Posterior vena cava (tissue), 2 donors: ENCODE measurements at places on chromosomes 3 and 15.

DNA sequence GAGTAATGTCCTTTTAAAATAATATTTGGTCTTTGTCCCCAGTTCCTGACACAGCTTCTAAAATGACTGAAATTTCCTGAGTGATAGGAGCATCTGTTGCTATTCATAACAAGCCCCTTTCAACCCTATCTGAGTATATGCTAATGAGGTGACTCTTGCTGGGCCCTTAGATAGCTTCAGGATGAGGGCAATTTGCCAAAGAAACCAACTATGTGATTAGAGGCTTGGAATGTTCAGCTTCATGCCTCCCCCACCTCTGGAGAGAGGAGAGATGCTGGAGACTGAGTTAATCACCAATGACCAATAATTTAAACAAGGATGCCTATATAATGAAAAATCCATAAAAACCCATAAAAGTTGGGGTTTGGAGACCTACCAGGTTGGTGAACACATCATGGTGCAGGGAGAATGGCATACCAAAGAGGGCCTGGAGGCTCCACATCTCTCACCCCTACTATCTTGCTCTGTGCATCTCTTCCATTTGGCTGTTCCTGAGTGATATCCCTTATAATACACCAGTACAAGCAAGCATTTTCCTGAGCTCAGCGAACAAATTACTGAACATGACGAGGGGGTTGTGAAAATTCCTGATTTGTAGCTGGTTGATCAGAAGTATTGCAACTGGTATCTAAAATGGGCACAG is 189.2 kb downstream of the ECT2 start:
- no peak for DNase-seq

DNA sequence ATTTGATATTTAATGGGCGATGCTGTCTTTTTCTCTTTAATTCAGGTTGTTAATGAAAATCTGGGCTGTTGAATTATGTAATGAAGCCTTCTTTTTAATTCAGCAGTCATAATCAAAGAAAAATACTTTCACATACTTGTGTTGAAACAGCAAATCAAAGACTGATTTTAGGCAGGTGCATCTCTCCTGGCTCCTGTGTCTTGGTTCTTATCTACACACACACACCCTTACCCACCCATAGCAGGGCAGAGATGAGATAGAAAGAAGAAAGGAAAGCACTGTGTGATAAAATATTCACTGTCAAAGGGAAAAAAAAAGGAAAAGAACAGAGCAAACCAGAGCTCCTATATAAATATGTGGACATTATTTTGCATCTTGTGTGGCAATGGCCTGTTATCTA is 130.6 kb upstream of the CGNL1 start:
- no peak for DNase-seq

DNA sequence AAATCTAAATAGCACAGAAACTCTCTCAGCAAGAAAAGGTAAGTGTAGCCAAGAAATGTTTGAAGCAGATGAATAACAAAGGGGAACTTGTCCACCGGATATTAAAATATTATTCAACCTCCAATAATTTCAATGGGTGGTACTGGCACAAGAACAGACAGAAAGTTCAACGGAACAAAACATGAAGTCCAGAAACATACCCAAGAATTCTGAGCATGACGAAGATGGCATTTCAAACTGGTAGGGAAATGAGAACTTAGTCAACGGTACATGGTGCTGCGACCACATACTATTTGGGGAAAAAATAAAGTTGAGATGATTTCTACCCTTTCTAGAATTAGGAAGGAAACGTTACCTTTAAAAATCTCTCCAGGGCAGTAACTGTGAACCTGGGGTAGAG is 5.5 kb downstream of the CHSY1 start:
- DNase-seq: no peak

- DNase-seq: no peak
These were observed 152.0 kb downstream of the ZBBX start for GRCh38 chr3:167228135-167228534.

DNA sequence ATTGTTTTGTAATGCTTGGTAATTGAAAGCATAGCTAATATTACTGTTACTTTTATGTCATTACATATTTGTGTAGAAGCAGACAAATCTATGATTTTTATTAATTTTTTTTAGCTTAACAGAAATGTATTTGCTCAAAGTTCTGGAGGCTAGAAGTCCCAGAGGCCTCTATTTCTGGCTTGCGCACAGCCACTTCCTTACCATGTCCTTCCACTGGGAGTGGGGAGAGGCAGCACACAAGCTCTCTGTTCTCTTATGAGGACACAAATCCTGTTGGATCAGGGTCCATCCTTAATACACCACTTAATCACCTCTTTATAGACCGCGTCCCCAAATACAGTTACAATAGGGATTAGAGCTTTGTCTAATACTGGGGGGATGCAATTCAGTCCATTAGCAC is 1061.4 kb downstream of the OTOL1 start:
- no peak for DNase-seq

- DNase-seq: peak; percentile 84
These were observed 26.2 kb downstream of the TRAK1 start for GRCh38 chr3:42117175-42118008.

GRCh38 chr3:1661839-1662238 is 436.8 kb upstream of the CNTN4 start:
- no peak for DNase-seq

- DNase-seq: no peak
These were observed 1556.2 kb upstream of the GBE1 start for GRCh38 chr3:83317605-83318004.

DNA sequence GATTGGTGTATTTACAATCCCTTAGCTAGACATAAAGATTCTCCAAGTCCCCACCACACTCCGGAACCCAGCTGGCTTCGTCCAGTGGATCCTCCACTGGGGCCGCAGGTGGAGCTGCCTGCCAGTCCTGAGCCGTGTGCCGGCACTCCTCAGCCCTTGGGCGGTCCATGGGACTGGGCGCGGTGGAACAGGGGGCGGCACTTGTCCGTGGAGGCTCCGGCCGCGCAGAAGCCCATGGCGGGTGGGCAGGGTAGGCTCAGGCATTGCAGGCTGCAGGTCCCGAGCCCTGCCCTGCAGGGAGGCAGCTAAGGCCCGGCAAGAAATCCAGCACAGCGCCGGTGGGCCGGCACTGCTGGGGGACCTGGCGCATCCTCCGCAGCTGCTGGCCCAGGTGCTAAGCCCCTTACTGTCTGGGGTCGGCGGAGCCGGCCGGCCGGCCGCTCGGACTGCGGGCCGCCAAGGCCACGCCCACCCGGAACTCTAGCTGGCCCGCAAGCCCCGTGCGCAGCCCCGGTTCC is 3.5 kb upstream of the RNU5B-1 start:
- peak; percentile 78 for DNase-seq

DNA sequence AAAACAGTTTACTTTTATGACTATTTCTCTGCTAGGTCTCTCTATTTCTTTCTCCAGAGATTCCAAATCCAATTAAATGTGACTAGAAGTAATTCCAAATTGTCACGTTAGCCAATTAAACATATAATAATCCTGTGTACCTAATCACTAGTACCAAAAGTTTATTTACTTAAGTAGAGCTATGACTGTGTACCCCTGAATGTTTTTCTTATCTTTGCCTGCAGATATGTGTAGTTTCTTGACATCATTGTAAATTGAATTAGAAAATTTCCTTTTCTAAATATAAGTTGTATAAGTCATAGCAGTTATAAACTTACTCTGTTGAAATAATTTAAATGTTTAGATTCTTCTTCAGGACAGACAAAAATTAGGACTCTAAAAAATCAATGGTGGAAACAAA is 163.3 kb downstream of the SPATA16 start:
- no peak for DNase-seq

- no peak for DNase-seq
These were observed 531.2 kb upstream of the CFAP20DC start for GRCh38 chr3:59580996-59581395.

DNA sequence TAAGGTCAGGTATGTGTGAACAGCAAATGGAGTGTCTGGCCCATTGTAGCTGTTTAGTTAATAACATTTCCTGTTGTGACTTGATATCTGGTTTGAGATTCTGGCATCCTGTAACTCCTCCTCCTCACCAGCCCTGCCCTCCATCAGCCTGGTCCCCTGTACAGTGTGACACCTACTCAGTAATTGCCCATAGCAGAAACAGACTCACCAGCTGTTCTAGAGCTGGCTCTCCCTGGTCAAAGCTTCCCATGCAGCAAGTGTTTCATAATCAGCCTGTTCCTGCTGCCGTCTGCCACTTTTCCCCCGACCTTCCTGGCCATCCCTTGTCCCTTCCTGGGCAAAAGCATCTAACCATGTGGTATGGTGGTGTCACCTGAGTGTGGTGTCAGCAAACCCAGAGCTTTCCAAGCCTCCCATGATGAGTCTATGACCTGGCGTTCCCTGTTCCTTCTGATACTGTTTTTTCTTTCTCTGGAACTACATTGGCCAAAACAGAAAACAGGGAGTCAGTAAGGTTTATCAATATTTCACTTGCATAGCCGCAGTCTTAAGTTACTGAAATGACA is 55.4 kb downstream of the B3GALNT1 start:
- DNase-seq: no peak

DNA sequence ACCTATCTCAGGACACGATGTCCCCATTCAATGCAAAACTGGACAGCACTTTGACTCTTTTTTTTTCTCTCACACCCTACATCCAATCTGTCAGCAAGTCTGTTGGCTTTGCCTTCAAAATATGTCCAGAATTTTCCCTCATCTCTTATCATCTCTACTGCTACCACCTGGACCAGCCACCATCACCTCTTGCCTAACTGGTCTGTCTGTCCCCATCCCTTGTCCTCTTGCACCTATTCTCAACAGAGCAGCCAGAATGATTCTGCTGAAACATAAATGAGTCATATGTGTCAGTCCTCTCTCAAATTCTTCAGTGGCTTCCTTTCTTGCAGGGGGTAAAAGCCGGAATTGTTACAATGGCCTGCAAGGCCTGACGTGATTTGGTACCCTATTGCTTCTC is 105.8 kb downstream of the CYP19A1 start:
- no peak for DNase-seq

DNA sequence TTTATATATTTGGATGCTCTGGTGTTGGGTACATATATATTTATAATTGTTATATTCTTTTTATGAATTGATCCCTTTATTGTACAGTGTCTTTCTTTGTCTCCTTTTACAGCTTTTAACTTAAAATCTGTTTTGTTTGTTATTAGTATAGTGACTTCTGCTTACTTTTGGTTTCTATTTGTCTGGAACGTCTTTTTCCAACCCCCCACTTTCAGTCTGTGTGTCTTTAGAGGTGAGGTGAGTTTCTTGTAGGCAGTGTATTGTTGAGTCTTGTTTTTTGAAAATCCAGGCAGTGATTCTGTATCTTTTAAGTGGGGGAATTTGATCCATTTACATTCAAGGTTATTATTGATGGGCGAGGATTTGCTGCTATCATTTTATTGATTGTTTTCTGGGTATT is 62.0 kb downstream of the AP4E1 start:
- DNase-seq: no peak

- no peak for DNase-seq
These were observed 17.2 kb upstream of the GREM1 start for GRCh38 chr15:32700501-32701150.

DNA sequence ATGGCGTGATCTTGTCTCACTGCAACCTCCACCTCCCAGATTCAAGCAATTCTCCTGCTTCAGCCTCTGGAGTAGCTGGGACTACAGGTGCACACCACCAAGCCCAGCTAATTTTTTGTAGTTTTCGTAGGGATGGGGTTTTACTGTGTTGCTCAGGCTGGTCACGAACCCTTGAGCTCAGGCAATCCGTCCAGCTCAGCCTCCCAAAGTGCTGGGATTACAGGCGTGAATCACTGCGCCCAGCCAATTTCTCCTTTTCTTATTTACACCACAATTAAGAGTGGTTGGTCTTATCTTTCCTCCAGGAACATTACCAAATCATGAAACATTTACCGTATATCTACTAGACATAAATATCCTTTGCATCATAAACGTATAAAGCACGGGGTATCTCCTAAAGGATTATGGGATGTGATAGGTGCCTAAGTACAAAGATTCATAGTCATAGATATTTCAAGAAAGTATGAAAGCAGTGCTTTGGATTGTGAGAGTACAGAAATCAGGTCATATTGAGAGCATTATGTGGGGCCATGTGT is 194.5 kb downstream of the RBMS3 start:
- DNase-seq: no peak

GRCh38 chr3:13836658-13837587 is 42.9 kb downstream of the WNT7A start:
- DNase-seq: peak; percentile 62

GRCh38 chr15:43749690-43750345 is 3.6 kb downstream of the PDIA3 start:
- DNase-seq: no peak

DNA sequence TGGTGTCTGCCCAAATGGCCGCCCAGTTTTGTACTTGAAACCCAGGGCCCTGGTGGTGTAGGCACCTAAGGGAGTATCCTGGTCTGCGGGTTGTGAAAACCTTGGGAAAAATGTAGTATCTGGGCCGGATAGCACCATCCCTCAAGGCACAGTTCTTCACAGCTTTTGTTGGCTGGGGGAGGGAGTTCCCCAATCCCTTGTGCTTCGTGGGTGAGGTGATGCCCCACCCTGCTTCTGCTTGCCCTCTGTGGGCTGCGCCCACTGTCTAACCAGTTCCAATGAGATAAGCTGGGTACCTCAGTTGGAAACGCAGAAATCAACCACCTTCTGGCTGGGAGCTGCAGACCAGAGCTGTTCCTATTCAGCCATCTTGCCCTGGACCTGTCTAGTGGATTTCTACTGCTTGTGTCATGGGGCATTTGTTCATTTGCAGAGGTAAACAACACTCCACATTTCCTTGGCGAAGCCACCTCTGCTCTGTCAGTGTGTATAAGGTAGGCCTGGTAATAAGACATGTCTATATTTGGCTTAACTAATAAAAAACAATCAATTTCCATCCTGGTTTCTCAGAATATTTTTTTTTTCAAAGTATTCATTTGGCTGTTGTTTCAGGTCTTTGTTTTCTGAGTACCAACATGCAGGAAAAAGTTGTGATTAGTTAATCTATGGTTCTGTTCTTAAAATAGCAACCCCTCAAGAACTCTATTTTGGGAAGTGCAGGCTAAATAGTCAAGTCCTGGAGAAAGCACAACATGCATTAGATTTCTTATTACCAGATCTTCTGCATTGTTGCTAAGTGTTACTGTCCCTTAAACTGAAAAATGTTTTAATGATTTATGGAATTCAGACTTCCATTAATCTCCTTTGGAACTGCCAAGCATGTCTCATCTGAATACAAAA is 304.3 kb downstream of the ZIC1 start:
- DNase-seq: no peak

GRCh38 chr3:112088944-112089343 is 2.8 kb downstream of the C3orf52 start:
- DNase-seq: no peak

GRCh38 chr3:180072786-180073185 is 36.0 kb upstream of the PEX5L start:
- DNase-seq: no peak

DNA sequence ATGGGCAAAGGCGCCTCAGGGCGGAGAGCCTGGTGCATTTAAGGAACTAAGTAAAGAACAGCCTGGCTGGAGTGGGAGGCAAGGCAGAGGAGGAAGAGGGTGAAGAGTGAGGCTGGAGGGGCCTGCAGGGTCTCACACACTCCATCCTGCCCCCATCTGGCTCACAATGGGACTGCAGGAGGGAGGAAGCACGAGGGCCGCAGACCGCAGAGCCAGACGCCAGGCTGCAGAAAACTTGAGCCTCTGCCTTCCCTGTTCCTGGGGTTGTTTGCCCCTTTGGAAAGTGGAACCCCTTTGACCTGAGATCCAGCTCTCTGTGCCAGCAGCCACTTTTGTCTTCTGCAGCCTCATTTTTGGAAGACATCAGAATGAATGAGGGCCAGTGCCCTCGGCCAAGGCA is 138.0 kb downstream of the SRGAP3 start:
- DNase-seq: no peak

GRCh38 chr3:194686414-194686815 is 732 bp downstream of the FAM43A start:
- no peak for DNase-seq

GRCh38 chr3:182105875-182106274 is 394.1 kb downstream of the SOX2 start:
- DNase-seq: no peak
